Left renal pelvis (tissue), 4 donors: ENCODE measurements at places on chromosomes 7 and 10. TPM values are rescaled to one million over a fixed set of nuclear protein-coding genes. Genes with fewer than 3 reads are reported as not detected.

Gene TRPV6
- polyA plus RNA-seq = 18.5 TPM

Gene KCNH2
- 16.5 TPM for polyA plus RNA-seq

Gene MOGAT3
- 1.4 TPM for polyA plus RNA-seq

Gene CADPS2
- 42.6 TPM for polyA plus RNA-seq

Gene IKZF1
- polyA plus RNA-seq = 1.5 TPM

Gene PTN
- polyA plus RNA-seq = 111 TPM

Gene CALHM3
- not detected for polyA plus RNA-seq

Gene ITPRID1
- not detected for polyA plus RNA-seq

Gene TSPAN33
- polyA plus RNA-seq = 76.9 TPM

- peak; percentile 51 for DNase-seq
Measured at GRCh38 chr10:24518981-24519597, 204.6 kb downstream of the ARHGAP21 start.

GRCh38 chr10:100229819-100230422, 525 bp upstream of the CHUK start:
- DNase-seq = no peak

DNA sequence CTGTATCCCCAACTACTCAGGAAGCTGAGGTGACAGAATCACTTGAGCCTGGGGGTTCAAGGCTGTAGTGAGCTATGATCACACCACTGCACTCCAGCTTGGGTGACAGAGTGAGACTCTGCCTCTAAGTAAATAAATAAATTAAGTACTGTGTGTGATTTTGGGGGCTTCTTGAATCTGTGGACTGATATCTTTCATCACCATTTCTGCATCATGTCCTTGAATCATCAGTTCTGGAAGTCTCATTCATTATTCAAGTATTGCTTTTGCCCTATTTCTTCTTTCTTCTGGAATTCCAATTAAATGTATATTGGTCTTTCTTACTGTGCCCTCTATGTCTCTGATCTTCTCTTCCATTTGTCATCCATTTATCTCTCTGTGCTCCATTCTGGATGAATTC, 46.7 kb upstream of the OPN4 start:
- DNase-seq = no peak

DNA sequence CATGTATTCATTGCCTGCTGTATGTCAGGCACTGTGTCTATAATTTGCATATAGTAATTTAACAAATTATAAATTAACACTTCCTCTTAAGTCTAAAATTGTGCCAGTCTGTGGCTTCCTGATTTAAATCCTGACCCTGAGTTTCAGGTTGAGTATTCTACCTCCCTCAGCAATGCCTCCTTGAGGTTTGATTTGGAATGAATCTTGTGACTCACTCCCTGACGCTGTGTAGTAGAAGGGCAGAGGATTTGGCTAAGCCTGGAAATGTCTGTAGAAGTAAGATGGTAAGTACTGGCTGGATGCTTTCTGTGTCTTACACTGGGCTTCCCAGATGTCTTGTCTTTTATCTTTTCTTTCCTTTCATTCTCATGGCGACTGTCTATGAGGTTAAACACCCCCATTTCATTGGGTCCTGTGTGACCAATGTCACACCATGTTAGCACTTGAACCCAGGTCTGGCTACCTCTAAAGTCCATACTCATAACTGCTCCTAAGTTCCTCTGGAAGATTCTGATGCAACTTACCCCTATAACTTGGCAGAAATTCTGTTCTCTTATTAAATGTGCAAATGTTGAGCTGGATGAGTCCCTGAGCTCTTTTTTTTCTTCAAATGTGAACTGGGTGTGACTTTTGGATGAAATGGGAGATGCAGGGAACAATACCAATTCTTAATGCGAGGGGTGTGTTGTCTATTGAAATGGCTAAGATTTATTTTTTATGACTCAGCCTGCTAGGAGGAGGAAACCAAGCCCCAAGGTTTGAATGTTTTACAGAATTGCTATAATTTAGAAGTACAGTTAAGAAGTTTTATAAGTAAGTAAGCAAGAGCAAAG, 48.5 kb downstream of the PLCE1 start:
- no peak for DNase-seq

DNA sequence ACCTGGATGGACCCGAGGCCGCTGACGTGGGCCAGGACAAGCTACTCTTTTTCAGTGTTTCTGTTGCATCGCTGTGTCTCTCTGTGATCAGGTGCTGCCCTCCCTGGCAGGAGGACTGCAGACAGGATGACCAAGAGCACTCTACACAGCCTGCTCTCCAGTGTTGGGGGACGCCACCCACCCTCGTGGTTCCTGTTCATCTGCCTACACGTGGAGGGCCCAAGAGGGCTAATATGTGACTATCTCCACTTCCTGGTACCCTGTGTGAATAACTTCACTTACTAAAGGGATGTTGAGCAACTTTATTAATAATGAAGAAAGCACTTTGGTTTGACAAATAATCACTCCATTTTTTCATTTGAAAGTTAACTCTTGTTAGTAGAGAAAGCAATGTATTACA, 101.3 kb downstream of the EGFR start:
- no peak for DNase-seq

GRCh38 chr7:129828989-129829736, 123.6 kb downstream of the UBE2H start:
- no peak for DNase-seq

- DNase-seq = no peak
Measured at GRCh38 chr10:20598590-20598989, 298.5 kb downstream of the NEBL start.

DNA sequence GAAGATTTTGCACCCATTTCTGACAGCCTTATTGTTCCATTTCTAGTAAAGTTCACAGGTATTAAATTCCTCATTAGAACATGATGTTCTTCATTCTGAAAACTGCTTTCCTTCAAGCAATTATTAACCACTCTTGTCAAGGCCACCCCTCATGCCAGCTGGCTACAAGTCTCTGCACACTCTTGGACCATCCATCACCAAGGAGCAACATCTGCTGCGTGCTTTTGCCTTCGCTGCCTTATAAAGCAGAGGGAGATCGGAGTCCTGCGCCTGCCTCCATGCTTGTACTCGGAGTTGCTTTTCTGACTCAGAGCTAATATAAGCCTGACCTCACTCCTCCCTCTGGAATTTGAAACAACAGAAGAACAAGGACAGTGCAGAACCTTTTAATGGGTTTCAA, 529.9 kb upstream of the DPP6 start:
- no peak for DNase-seq

DNA sequence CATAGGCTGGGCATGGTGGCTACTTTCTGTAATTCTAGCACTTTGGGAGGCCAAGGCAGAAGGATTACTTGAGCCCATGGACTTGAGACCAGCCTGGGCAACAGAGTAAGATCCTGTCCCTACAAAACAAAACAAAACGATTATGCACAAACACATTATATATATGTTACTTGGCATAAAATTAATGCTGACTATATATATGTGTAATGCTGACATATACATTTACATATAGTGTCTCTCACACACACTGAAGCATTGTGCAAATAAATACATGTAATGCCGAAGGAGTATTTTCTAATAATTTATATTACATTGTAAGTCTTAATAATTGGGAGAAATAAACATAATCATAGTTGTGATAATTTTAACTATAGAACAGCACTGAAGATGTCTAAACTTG, 621.8 kb upstream of the ZNF722 start:
- no peak for DNase-seq

GRCh38 chr10:115022733-115023132, 70.4 kb upstream of the ATRNL1 start:
- no peak for DNase-seq

DNA sequence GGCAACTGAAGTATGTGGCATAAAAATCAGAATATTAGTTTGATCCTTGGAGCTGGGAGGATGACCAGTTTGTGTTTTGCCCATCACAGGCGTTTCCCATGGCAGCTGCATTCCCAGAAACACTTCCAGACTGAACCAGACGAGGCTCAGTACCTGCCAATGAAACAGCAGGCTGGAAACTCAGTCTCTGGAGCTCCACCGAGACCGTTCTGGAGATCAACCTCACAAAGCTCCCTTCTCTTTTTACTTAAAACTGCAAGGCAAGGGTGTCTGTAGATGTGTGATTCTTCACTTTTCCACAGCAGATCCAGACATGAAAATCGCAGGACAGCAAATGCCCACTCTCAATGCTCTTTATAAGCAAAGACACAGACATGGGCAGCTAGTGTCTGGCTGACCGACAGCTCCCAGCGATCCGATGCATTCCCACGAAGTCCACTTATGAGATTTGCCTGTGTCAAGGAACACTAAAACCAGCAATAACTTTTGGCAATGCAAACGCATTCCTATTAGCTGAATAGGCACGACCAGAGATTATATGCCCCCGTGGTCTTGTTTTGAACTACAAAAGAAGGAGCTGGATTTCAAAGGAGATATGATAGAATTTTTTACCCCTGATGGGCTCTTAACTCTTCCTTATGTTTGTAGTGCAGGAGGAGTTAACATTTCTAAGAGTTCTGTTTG, 72.6 kb downstream of the ADAM12 start:
- DNase-seq = no peak

DNA sequence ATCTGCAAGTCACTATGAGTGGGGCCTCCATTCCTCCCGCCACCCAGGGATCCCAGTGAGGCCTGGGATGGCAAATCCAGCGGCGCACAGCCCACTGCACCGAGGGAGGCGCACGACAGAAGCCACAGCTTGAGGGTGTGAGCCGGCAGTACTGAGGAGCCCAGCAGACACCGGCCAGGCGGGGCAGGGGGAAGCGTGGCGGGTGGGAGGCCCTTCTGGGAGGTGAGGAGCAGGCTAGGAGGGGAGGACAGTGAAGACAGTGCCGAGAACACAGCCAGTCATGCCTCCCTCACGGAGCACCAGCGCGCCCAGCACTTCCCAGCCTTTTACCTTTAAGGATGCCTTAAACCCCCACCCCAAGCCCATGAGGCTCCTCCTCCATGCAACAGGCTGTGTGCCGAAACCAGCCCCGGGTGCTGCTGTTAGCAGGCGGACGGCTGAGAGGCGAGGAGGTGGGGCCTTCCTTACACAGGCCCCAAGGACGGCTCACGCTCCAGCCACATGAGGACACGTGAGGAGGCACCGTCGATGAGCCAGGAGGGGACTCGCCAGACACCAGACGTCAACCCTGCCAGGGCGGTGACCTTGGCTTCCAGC, 258.5 kb downstream of the PTPRN2 start:
- no peak for DNase-seq

DNA sequence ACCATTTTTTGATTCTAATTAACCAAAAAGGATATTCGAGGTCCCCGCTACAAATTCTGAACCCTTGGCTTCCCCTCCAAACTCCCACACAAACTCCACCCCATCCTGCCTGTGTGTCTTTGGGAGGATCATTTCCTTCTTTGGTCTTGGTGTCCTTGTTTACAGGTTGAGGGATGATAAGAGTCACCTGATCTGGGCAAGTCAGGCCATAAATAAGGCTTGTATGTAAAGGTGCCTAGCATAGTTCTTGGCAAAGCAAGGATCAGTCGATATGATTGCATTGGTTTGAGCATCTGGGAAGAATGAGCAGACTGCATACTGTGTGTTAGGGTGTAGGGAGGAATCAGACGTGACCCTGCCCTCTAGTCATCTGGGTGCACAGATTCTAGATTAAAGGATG, 1.6 kb upstream of the SGPL1 start:
- no peak for DNase-seq

DNA sequence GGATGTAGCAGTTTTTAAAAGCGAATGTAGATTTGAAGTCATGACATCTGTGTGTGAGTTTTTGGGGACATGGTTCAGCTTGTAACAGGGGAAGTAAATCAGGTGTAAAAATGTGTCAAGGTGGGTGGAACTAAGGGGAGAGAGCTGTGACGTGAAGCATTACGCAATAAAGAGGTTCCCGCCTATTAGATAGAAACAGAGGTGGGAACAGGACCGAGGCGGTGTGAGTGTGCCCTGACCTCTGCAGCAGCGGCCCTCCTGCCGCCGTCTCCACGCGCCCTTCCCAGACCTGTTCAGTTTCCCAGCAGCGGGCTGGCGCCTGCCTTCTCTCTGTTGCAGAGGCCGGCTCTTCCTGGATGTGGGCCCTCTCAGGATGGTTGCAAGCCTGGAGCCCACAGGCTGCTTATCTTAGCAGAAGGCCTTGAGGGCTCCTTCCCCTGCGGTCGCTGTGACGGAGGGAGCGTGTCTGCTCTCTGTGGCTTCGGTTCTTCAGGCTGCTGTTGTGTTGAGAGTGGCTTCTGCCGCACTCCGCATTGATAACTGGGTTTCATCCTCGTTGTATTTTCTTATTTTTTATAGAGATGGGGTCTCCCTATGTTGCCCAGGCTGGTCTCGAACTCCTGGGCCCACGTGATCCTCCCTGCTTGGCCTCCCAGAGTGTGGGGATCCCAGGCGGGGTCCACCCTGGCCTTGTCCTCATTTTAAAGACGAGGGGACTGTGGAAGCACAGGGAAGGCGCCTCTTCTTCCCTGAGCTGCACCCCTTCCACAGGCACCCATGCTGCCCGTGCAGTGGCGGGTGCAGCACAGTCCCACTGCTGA, 65.0 kb downstream of the DNAJB6 start:
- no peak for DNase-seq

- no peak for DNase-seq
Measured at GRCh38 chr10:112160834-112161233, 22.7 kb downstream of the GPAM start.

- DNase-seq = no peak
Measured at GRCh38 chr10:64011912-64012714, 490.9 kb downstream of the REEP3 start.

GRCh38 chr7:152202056-152202455, 176.6 kb downstream of the GALNT11 start:
- DNase-seq = no peak

DNA sequence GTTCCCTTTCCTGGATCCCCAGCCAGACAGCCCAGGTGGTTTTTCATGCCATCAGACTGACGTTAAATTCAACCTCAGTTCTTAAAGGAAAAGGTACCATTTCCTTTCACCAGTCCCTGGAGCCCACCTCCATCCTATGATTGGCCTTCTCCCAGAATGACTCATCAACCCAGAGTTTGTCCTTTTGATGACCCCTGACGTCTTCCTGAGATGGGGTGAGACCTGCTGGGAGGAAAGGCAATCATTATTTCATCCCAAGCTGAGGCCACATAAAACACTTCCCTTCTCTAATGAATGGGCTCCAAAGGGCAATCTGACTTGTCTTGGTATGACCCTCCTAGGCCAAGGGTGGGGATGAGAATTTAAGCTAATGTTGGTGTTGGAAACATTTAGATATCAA, 750.7 kb downstream of the SUGCT start:
- DNase-seq = no peak
